CD4-positive, alpha-beta memory T cell (primary cell): ENCODE measurements at places on chromosomes 3 and 15. TPM values are rescaled to one million over a fixed set of nuclear protein-coding genes. Genes with fewer than 3 reads are reported as not detected.

Gene MFSD1
- 33.7 TPM for total RNA-seq

Gene TMCO5A
- total RNA-seq = not detected

Gene GOLGA8M
- total RNA-seq = 2.9 TPM

Gene ROBO2
- total RNA-seq = not detected

Gene WDR93
- not detected for total RNA-seq

Gene RBMS3
- total RNA-seq = 1.6 TPM

Gene TUSC7
- total RNA-seq = not detected

Gene EPHB1
- total RNA-seq = not detected

Gene IL17RC
- total RNA-seq = 0.81 TPM

Gene MST1R
- 1.3 TPM for total RNA-seq

Gene SLC24A1
- total RNA-seq = 6.3 TPM

Gene PIGZ
- 0.33 TPM for total RNA-seq

Gene SPINT1
- total RNA-seq = 3.8 TPM

Gene GOLGA8R
- total RNA-seq = 4.2 TPM

Gene GABRB3
- 0.08 TPM for total RNA-seq

Gene CACNA1D
- not detected for total RNA-seq

Gene LSAMP
- total RNA-seq = not detected

Gene DNAH12
- total RNA-seq = 0.11 TPM

Gene XCR1
- not detected for total RNA-seq

Gene PAK6
- total RNA-seq = not detected

Gene CCDC54
- not detected for total RNA-seq

Gene C2CD4B
- not detected for total RNA-seq

Gene FRMD5
- total RNA-seq = not detected

Gene ROPN1
- total RNA-seq = not detected

Gene ROBO1
- not detected for total RNA-seq

Gene FBXW12
- total RNA-seq = not detected

Gene GPR149
- not detected for total RNA-seq

Gene CCDC80
- total RNA-seq = not detected
